Right hindlimb (tissue), 1 donor: ENCODE measurements at places on chromosomes 1 and 21.

DNA sequence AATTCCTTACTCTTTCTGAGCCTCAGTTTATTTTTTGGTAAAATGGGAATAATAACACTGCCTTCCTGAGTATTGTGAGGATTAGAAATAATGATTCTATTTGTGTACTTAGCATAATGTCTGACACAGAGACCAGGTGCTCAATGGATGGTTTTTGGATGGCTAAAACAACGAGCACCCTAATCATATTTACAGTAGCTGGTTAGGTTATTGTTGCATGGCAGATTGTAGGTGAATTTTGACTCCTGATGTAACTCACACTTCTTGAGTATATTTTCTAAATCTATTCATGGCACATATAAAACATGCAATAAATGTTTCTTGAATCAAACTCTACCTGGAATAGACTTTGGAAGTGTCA is 11.9 kb upstream of the DUSP10 start:
- DNase-seq, result no peak

DNA sequence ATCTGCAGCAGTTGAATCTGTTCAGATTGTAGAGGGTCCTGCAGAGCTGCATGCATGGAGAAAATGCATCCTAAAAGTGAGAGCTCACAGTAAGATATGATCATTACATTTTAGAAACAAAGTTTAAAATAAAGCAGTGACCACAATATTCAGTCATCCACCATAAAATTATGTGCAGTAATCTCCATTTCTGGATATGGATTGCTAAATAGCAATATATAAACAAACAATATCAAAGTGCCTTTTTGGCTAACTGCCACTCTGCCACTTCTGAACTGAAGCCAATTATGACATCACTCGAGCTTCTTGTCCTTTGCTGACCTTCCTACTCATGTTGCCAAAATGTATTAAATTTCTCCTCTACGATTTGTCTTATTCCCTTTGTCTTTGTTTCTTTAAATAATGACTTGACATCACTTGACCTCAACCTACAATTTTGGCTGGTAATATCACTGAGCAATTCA is 262.0 kb upstream of the CXADR start:
- no peak for DNase-seq

- DNase-seq, result no peak
Observed at GRCh38 chr1:32897082-32898049, 3.8 kb downstream of the TMEM54 start.

- DNase-seq, result no peak
Observed at GRCh38 chr1:107430540-107431228, 289.8 kb downstream of the NTNG1 start.

- no peak for DNase-seq
Observed at GRCh38 chr1:93571623-93572310, 109.9 kb downstream of the BCAR3 start.

GRCh38 chr1:89483010-89483756 is 41.4 kb upstream of the LRRC8B start:
- DNase-seq, result peak; percentile 66

GRCh38 chr1:94382201-94382600 is 36.0 kb upstream of the ABCD3 start:
- no peak for DNase-seq

DNA sequence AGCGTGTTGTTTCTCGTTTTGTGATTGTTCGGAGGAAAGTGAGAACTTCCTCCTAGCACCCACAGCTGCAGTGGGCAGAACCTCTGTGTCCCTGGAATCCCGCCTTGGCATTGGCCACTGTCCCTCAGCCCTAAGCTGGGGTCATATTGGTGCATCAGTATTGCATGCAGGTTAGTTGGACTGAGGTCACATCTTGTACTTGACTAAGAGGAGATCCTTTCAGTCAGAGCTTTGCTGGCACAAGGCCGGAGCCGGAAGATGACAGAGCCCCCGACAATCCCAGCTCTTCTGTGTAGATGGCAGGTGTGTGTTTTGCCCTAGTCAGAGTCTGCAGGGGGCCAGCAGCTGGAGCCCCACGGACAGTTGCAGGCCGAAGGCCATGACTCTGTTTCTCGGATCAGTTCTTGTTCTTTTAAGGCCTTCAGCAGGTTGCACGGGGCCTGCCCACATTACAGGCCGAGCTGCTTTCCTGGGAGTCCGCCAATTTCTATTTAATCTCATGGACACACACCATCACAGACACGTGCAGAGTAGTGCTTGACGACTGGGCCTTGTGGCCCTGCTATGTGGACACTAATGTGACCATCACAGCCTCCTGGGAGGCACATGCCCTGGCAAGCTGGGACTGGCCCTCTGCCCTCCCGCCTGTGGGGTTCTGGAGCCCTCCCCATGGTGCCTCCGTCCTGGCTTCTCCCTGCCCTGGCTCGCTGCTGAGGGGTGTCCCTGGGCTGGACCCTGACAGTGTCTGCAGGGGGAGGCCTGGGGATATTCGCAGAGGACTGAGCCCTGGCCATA is 14.9 kb downstream of the SNAP47 start:
- DNase-seq, result no peak
